Thyroid gland (tissue), 4 donors: ENCODE measurements at places on chromosomes 6 and 20.

GRCh38 chr6:143707697-143708096, 29.9 kb downstream of the PHACTR2 start:
- DNase-seq, result no peak

GRCh38 chr6:1538810-1539478, 70.8 kb upstream of the FOXC1 start:
- DNase-seq, result no peak

DNA sequence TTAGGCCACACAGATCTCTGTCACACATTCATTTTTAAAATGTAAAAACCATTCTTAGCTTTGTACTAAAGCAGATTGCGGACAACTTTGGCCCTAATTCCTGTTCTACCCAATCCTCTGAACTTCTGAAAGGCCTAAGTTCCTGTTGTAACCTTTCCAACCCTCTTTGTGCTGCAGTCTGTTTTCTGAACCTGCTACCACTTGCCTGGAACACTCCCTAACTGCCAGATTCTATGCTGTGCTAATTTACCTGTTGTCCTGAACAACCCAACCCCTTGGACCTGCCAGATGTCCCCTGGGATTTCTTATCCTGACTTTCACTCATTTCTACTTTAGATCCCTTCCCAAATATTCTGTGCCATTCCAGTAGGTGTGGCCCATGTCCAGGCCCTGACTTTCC, 398.7 kb downstream of the ZFAND3 start:
- DNase-seq, result no peak

DNA sequence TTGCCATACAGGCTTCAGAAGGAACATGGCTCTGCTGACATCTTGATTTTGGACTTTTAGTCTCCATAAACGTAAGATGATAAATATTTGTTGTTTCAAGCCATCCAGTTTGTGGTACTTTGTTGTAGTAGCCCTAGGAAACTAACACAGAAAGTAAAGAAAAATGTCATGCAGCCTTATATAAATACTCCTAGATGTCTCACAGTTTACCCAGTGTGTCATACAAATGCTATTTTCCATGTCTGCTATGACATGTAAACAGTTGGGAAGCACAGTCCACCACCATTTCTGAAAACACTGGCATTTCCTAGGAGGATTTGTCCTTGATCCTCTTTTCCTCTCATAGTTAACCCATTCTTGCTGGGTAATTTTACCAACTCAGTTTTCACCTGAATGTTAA, 30.6 kb upstream of the ME1 start:
- no peak for DNase-seq

GRCh38 chr6:154689493-154690255, 43.5 kb upstream of the SCAF8 start:
- no peak for DNase-seq

DNA sequence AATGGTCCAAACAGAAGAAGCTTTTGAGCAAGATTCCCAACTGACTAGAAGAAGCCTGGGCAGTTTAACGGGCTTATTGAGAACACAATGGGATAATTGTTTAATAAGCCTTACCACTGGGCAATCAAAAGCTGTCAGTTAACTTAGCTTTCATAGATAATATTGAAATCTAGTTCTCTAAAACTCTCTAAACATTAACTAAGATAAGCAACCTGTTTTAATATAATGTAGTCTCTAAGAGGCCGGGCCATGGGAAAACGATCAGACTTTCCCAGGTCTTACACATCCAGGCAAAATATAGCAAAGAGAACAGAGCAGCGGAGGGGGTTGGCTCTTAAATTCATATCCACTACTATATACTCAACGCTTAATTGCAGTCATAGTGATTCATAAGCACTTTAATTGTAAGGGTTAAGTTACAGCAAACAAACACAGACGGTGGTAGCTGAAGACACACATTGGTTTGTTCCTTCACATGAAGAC, 128.0 kb upstream of the FAM83B start:
- DNase-seq, result no peak

DNA sequence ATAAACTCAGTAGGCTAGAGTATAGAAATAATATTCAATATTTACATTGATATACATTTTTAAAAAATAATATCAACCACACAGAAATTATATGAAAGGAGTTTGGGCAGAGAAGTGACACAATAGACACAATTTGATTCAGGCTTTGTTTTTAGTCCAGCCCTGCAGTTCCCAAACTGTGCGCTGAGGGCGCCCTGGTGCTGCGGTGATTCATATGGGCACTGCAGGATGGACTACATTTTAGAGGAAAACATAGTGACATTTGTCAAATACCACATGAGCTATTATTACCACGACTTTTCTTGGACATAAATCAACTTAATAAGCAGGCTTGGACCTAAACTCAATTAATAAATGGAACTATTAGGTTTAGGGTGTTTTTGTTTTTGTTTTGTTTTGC, 364.3 kb upstream of the ID4 start:
- no peak for DNase-seq

- DNase-seq, result no peak
Observed at GRCh38 chr6:50112981-50113857, 63.5 kb upstream of the DEFB112 start.

DNA sequence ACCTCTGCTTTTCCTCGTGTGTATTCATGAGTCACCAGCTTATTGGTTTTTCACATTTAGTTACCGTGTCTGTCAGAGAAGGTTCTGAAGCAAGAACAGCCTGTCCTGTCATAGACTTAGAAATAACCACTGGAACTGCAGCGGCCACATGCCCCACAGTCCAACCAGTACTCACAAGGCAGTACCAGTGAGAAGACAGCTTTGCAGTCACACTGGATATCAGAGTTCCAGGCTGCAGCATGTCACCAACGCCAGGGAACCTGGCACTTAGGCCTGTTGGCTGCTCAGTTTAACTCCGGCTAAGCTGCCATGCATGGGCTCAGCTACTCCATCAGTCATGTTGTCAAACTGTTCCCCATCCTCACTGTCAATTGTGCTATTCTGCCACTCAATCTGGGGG, 40.1 kb downstream of the ADNP start:
- DNase-seq, result no peak

- no peak for DNase-seq
Observed at GRCh38 chr6:47852727-47853126, 70.9 kb downstream of the OPN5 start.

DNA sequence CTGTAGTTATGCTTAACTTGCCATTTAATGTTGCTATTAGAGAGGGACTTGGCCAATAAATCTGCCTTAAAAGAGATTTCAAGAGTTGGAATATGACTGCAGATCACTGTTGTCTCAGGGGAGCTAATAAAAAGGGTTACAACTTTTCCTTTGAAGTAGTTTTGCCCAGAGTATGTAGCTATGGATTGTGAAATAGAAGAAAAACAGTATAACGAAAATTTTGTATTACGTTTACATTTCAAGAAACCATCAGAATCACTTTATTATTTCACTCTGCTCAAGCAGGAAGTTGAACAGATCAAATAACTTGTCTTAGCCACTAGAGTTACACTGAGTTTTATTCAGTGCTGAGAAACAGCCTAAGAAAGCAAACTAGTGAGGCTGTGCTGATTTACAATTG, 3.0 kb upstream of the ZSCAN26 start:
- DNase-seq, result no peak

- DNase-seq, result no peak
Observed at GRCh38 chr6:109912952-109913351, 65.2 kb upstream of the GPR6 start.

DNA sequence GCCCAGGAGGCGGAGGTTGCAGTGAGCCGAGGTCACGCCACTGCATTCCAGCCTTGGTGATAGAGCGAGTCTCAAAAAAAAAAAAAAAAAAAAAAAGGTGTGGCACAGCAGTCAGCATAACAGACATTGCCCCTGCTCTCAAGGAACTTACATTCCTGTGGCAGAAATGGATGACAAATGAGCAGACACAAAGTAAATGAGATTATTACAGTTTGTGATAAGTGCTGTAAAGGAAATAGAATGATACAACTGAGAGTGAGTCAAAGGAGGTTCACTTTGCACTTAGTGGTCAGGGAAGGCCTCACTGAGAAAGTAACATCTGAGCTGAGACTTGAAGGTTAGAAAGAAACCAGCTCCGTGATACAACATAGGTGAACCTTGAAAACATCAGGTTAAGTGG, 36.4 kb downstream of the CEP250 start:
- no peak for DNase-seq

GRCh38 chr6:167761794-167762258, 64.9 kb upstream of the AFDN start:
- no peak for DNase-seq

DNA sequence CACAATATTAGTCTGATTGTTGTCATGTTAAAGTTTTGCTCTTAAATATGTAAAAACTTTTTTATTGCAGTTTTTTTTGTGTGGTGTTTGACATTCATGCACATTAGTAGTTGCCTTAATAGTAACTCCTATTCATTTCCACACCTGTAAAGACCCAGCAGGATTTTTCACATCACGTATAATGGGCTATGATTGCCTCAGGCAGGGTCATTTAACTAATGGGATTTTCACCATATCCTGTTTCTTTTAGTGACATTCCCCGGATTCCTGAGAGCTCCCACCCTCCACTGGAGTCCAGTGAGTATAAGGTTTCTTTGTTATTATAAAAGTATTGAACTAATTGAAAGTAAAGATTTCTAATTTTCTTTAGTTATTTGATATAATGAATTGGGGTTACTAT, 359.2 kb downstream of the RIMS1 start:
- no peak for DNase-seq

GRCh38 chr6:97925504-97925903, 642.5 kb upstream of the MMS22L start:
- DNase-seq, result no peak

DNA sequence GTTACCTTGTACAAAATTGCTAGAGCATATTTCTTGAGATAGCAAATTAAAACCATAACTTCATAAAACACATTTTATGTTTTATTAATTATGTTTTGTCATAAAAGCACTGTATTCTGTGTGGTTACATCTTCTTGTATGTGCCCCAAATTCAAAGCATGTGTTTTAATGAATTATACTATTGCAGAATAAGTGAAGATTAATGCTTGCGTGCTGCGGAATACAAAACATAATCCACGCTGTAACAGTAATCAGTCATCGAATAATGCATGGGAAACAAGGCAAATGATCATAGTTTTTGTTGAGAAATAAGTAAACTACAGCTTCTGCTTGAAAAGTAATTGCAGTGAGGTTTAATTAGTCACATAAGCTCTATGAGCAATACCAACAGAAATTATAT, 459.2 kb upstream of the SOX4 start:
- no peak for DNase-seq

GRCh38 chr6:42391441-42391840, 60.3 kb downstream of the TRERF1 start:
- no peak for DNase-seq

DNA sequence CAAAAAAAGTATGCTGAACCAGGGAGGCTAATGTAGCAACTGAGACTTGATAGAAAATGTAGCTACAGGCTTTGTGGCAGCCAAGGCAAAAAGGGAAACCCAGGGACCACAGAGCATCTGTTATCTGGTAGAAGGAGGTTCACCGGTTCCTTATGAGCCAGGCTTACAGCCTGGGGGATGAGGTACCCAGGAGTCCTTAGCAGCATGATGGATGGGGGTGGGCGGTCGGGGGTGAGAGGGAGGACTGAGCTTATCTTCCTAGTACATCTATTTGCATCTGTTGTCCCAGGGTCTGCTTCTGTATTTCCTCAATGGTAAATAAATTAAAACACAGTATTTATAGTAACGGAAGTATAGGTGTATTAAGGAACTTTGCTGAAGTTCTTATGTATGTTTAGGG, 1.1 kb upstream of the GDAP1L1 start:
- DNase-seq, result no peak

DNA sequence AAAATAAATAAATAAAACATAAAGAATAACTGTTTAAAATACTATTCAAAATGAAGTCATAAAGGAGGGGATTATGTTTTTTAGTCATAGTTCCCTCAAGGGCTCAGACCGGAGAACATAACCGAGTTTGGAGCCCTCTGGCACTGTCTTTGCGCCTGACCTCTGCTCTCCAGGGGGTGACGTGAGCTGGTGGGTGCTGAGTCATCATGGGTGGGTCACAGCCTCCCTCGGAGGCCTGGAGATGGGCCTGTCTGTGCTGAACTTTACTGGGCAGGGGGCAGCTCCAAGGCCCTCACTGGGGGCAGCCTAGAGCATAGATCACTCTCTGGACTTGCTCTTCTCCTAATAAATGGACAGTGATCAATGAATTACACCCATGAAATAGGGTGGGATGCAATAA, 3.1 kb upstream of the MAVS start:
- DNase-seq, result no peak

DNA sequence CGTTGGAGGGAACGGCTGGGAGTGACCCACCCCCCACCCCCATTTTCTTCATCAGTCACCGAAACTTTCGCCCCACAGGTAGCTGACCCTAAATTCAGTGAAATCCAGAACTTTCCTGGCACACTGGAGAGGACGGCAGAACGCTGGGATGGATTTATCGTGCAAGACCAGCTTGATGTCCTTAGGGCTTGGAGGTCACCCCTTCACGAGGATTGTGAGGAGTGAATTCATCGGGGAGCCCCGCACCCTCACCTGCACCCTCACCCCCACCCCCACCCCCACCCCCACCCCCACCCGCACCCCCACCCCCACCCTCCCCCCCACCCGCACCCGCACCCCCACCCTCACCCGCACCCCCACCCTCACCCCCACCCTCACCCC, 13.3 kb upstream of the TCFL5 start:
- DNase-seq, result no peak

DNA sequence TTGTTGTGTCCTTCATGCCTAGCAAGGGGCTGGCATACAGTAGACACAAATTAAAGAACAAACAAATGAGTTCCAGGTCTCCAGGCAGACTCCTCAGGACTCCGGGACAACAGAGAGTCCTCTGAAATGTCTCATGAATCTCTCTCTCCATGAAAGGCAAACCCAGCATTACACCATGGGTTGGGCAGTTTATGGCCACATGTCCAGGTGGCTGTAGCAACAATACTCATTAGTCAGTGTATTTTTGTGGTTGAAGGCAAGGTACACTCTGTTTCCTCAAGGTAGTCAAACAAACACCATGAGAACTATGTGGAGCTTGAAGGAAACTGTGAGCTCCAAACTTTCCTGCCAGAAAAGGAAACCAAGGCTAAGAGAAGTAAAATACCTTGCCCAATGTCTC, 62.2 kb downstream of the KCNB1 start:
- no peak for DNase-seq

DNA sequence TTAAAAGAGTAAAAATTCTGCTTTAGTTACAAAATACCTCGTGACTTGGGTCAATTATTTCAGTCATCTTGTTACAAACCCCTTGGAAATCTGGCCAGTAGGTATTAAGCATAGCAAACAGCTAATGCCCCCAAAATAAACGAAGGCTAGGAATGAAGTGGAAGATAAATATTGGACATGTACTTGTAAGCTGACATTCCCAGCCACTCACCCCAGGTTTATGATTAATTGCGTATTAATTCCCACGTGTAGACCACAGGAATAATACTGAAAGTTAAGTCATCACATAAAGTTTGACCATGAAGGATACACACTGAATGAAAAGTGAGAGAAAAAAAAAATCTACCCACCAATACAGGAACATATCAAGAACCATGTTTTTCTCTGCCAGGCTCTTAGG, 936.5 kb upstream of the ADGRB3 start:
- DNase-seq, result no peak
